ENCODE measurements at places on chromosomes 5 and 9.

DNA sequence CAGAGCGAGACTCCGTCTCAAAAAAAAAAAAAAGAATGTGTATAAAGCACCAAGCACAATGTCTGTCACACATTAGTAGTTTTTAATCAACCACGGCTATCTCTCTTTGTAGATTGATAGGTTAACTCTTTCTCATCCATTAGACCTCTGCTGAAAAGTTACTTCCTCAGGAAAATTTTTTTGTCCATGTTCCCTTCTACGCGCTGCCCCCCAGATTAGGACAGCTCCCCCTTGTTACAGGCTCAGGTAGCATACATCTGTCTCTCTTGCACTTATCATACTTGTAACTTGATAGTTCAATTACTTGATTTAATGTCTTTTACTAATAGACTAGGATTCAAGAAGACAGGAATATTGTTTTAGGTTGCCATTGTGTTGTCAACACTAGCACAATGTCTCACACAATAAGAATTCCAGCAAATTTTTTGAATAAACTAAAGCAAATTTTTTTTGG is 1.5 kb downstream of the SPDL1 start:
- DNase-seq = no peak

- DNase-seq = no peak
These were observed 1.6 kb downstream of the SH2D3C start for GRCh38 chr9:127776924-127777289.

DNA sequence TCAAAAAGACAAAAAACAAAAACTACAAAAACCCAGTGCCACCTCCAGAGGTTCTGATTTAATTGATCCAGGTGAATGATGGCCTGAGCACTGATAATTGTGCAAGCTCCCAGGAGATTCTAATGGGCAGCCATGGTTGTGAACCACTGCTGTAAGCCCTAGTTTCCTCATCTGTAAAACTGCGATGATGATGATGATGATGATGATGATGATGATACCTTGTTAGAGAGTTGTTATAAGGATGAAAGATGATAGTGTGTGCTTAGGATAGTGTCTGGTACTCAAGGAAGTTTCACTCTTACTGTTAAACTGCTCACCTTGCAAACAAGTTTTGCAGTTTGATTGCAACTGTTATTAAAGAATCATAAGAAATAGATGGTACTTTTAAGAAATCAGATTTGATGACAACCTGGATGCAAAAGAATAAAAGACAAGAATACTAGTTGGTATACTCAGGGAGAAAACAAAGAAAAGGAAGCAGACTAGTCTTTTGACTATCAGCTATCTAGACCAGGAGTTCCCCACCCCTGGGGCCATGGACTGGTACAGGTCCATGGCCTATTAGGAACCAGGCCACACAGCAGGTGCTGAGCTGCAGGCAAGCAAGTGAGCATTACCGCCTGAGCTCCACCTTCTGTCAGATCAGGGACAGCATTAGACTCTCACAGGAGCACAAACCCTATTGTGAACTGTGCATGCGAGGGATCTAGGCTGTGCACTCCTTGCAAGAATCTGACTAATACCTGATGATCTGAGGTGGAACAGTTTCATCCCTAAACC is 98.0 kb downstream of the OR2K2 start:
- no peak for DNase-seq

DNA sequence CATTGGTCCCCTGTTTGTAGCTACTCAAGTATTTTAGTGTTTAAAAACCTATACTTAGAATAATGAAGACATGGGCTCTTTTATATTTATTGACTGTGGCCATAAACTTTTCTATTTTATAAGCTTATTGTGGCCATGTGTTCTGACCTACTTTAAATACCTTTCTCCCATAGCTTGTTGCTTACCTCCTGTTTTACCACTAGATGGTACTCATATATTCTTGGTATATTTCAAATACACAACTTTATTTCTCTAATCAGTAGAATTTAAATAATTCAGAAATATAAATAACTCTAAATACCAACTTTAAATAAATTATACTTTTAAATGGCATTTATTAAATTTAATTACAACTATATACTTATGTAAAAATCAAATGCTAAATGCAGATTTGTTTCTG is 498.0 kb downstream of the PRDM9 start:
- DNase-seq = no peak

DNA sequence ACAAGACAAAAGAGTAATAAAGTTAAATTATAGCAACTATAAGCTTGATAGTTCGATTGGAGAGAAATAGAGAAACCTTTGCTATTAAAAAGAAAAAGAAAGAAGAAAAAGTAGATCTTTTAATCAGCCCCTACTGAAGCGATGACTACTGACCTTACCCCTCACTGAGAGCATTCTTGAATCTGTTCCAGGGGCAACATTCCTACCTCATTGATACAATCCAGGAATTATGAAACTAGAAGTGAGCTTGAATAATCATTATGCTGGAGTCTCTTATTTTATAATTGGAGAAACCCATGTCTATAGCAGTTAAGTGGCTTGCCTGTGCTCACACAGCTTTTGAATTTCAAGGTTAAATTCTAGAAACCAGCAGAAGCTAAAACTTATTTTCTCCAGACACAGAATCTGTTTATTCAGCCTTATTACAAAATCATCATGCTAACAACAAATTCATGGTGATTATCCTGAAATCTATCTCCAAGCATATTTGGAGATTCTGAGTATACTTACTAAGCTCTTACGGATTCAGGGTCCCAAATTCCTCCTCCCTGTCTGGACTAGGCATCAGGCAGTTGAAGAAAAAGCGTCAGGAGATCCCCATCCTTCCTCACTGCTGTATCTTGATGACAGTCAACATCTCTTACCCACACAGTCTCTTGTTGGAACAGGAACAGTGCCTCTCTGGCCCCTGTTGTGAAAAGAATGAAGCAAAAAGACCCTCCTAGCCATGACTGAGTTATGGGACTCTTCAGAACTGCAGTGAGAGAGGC is 547.6 kb upstream of the WWC1 start:
- DNase-seq = no peak

GRCh38 chr5:123401320-123401719 is 21.9 kb downstream of the CEP120 start:
- DNase-seq = no peak

DNA sequence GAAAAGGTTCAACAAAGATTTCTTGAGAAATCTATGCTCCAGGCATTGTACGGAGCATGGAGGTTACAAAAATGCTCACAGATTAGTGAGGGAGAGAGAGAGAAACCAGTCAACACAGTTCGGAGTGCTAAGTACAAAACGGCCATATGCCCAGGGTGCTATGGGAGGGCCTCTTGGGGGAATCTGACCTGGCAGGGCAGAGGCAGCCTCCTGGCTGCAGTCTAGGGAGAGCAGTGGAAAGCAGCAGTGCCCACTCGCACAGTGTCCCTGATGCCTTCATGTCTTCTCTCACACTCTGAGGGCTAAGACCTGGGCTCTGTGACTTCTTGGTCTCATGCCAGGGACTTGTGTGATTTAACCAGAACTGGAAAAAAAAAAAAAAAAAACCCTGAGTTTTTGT is 29.8 kb upstream of the SMC5 start:
- no peak for DNase-seq

GRCh38 chr9:36401164-36401740 is 1.2 kb upstream of the RNF38 start:
- DNase-seq = no peak

DNA sequence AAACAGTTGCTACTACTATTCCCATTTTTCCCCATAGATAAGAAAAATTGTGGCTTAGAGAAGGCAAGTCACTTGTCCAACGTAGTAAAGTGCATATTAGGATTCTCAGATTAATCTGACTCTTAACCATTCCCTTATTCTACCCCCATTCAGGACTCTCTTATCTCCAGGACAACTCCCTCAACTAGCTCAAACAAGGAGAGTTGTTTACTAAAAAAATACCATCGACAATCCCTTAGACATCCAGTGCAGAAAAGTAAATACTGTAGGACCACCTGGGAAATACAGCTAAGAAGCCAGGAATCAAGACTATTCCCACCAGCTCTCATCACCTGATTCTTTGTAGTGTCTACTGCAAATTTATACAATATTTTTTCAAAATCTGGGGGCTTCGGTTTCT is 9.4 kb upstream of the GRAMD2B start:
- no peak for DNase-seq

- DNase-seq = no peak
These were observed 164.5 kb downstream of the COL23A1 start for GRCh38 chr5:178425621-178426068.

GRCh38 chr5:173211284-173211683 is 23.7 kb downstream of the NKX2-5 start:
- DNase-seq = no peak

GRCh38 chr9:87109851-87110250 is 162.5 kb upstream of the GAS1 start:
- DNase-seq = no peak

DNA sequence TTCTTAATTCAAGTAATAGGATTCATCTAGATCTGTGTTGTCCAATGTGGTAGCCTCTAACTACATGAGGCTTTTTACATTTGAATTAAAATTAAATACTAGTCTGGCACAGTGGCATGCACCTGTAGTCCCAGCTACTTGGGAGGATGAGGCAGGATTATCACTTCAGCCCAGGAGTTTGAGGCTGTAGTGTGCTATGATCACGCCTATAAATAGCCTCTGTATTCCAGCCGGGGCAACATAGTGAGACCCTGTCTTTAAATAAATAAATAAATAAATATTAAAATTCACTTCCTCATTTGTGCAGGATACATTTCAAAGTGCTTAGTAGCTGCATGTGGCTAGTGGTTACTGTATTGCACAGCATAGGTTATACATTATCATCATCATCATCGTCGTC is 91.8 kb downstream of the UBE2R2 start:
- no peak for DNase-seq

DNA sequence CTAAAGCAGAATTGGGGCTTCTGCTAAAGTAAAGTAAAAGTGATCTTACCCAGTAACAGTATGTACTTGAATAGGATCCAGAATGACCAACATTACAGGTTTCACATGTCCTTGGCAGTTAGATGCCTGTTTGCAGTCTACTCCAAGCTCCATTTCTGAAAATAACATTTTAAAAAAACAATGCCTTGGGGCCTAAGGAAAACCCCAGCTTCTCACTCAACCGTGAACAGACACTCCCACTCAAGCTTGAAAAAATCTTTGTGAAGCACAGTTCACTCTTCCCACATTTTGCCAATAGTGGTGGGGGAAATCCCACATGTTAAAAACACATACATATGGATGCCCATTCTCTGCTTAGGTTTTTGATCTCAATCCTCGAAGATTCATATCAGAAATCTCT is 304.1 kb downstream of the ARRDC3 start:
- no peak for DNase-seq

DNA sequence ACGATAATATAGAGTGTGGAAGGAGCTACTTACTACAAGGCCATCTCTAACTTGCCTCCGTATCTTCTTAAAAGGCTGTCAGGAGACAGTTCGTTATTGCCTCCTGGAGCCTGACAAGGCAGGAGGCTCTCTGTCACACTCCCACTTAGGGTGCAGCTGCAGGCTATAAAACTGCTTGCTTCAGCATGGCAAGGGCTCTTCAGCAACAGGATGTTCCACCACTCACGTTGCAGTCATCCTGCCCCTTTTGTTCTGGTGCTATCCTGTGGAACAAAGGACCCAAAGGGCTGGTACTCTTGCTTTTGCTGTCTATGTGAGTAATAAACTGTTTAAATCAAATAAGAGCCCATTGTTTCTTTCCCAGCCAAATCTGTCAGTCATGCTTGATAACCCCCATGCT is 508.9 kb downstream of the NTRK2 start:
- no peak for DNase-seq

All from stimulated activated CD8-positive, alpha-beta memory T cell treated with anti-CD3 and anti-CD28 coated beads, Interleukin-4, amount 100 ng/mL, for 1 hour (primary cell).